ENCODE measurements at places on chromosomes 3 and 15.

GRCh38 chr3:42980209-42980608 is 1.1 kb downstream of the GASK1A start:
- DNase-seq = no peak

DNA sequence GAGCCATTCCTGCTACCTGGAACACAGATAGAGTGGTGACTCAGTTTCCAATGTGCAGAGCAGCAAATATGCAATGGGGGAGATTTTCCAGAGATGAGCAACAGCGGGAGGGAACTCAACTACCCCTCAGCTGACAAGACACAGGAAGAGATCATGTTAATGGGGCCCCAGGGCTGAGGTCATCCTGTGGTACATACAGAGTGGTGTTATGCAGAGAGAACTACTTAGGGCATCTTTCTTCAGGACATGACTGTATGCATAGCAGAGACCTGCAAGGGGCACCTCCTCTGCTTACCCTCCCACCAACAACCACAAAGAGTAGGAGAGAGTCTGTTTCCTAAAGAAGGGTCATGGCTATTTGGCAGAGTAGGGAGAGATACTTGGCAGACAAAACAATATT is 6.8 kb upstream of the TBC1D5 start:
- no peak for DNase-seq

GRCh38 chr3:168417016-168417415 is 321.3 kb upstream of the GOLIM4 start:
- no peak for DNase-seq

- DNase-seq = no peak
These were observed 93.6 kb upstream of the ATP2B2 start for GRCh38 chr3:10599017-10599416.

- DNase-seq = no peak
These were observed 9.6 kb upstream of the FLNB start for GRCh38 chr3:57998366-57999283.

DNA sequence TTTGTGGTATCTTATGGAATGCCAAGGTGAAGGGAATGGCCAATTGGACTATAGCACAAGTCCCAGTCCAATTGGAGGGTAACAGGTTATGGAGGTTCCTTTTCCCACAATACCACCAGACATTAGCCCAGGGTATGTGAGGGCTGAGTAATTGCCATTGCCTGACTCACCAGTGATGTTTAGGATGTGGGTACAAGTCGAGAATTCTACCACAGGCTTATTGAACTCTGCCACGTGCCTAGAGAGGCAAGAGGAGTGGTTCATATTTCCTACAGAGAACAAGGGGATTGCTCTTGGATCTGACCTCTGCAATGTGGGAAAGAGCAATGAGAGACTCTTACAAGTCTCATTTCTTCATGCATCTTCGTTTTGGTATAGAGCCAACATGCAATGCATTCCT is 85.0 kb upstream of the XCR1 start:
- DNase-seq = no peak

DNA sequence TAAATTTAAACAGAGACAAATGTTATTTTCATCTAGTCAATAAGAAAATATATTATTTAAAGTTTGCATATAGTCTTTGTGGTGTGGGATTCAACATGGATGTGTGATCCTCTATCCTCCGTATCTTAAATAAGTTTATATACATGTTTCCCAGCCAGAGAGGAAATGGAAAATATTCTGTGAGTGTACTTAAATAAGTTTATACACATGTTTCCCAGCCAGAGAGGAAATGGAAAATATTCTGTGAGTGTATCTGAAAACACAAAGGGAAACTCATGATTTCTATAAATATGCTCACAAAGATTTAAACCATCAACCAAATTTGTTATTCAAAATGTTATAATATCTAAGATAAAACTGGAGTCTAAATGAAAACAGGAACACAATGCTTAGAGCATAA is 110.0 kb upstream of the MELTF start:
- no peak for DNase-seq

GRCh38 chr3:141482245-141482922 is 4.4 kb upstream of the RASA2 start:
- no peak for DNase-seq

GRCh38 chr3:131699001-131699400 is 196.2 kb upstream of the MRPL3 start:
- DNase-seq = no peak

GRCh38 chr15:85564686-85565085 is 184.3 kb downstream of the AKAP13 start:
- no peak for DNase-seq

DNA sequence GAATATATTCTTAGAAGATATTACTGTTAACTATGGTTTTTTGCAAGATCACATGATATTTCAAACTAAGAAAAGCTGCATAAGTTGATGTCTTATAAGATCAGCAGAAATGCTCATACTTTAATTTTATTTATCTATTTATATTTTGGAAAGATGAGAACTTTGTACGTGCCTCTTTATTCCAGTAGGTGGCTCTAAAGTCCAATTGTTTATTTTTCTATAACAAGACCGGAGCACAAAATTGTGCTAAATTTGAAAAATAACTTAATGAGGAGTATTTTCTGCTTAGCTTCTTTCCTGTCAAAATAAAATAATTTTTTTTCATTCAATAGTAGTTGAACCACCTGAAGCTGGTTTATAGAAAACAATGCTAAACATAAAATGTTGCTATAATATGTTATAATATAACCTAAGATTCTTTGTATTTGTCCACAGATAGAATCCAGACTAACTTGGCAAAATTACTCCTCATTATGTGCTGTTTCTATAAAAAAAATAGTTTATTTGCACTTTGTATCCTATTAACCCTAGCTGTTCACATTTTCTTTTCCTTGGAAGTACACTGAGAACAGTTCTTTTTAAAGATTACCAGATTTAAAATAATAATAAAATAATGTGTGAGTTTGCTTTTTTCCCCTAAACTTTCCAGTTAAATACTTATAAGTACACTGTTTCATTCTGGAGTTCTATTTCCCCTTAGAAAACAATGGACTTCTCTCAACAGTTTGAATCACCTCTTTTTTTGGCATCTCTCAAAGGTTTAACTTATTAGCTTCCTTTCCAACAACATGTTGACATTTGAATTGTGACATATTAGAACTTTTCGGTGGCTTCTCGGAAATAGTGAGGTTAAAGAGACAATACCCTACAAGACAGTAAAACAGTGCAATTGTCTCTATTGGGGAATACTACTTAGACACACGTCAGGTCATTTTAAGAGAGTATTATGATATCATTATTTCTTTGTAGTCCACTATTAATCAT is 530.0 kb downstream of the MECOM start:
- DNase-seq = no peak

DNA sequence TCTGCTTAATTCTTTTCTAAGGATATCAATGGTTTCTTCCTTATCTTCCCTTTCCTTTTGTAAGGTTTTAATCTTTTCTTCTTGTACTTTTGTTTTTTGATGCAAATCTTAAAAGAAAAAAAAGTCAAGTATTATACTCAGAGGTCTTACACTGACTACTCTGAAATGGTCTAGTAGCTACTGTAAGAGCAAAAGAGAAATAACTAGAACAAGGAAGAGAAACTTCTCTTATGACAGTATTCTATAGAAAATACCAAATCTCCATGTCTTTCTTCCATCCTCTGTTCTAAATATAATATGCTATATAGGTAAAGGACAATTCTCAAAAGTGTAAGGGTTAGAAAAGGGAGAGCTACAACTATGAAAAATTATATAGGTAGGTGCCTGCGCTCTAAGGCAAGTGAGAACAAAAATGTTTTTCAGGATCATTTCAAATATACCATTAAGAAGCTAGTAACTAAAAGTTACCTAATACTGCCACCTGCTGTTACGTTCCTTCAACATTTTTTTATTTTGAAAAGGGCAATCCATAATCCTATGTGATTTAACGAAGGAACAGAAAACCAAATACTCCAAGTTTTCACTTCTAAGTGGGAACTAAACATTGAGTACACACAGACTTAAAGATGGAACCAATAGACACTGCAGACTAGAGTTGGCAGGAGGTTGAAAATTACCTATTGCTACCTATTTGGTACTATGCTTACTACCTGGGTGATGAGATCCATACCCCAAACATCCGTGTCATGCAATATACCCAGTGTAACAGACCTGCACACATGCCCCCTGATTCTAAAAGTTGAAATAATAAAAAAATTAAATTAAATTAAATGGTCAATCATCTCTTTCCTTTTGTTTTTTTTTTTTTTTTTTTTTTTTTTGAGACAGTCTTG is 36.7 kb downstream of the CIP2A start:
- no peak for DNase-seq

DNA sequence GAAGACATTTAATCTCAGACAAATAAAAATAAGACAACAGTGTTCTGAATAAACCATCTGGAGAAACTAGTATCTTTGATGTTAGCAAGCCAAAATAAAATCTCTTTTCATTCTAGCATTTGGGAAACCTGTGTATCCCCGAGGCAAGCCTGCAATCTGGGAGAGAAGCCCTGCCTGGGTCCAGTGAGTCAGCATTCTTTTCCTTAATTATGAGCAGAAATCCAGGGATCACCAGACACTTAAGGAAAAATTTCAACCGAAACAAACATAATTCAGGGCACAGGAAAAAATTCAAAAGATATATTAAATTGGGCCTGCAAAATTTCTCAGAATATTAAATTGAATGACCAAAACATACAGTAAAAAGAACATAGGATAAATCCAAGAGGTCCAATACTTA is 4.2 kb downstream of the NCBP2 start:
- DNase-seq = no peak

DNA sequence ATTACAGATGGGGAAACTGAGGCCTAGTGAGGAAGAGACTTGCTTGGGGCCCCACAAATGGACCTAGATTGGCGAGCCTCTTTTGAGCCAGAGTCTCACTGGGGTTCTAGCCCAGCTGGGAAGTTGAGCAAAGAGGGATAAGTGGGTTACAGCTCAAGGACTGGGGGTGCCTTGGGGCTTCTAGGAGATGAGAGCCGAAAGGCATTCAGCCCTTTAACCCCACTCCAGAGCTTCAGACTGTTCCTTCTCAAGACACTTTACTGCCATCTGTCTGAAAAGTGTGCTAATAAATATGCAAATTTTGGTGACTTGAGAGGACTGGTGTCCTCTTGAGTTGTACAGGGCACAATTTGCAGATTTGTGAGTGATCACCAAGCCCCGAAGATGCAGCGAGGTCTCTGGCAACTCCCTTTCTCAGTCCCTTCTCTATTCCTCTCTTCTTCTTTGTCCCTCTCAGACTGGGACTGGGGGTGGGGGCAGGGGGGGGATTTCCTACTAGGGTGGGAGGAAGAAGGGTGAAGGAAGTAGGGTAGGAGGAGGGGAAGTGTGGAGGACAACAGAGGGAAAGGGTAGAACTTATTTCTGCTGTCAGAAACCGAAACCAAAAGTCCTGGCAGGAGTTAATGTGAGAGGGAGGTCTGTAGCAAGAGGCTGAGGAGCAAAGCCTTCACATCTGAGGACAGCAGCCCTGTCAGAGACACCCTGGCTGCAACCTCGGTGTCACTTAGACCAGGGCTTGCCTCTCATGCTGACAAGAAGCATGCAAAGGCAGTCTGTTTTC is 16.2 kb upstream of the ANKDD1A start:
- DNase-seq = no peak

DNA sequence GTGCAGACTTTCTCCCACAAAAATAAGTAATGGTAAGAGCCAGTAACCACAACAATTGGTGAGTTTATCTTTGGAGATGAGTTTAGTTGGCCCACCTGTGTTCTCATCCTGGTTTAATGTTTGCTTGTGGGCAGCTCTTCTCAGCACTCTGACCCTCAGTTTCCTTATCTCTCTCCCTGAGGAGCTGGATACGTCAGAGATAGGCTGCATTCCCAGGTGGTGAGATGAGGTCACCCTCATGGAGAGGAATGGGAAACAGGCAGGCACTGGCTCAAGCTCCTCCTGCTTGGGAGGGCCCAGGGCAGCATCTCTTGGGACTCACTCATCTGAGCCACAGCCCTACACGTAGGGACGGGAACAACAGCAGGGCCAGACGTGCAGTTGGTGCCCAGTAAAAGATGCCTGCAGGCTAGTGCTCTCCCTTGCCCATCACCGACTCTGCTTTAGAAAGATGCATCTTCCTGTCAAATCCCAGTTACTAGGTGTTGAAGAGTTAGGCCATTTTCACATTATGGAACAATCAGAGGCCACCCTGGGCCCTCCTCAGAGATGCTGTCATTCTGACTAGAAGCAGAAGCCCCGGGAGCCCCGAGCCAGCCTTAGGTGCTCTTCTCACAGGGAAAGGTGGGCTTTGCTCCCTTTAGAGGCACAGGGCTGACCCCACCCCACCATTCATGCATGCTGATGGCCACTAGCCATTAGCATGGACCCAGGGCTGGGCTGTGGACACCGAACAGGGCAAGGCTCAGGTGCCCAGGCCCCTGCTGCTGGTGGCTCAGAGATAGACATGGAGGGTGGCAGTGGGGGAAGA is 59.7 kb downstream of the GRIP2 start:
- no peak for DNase-seq

DNA sequence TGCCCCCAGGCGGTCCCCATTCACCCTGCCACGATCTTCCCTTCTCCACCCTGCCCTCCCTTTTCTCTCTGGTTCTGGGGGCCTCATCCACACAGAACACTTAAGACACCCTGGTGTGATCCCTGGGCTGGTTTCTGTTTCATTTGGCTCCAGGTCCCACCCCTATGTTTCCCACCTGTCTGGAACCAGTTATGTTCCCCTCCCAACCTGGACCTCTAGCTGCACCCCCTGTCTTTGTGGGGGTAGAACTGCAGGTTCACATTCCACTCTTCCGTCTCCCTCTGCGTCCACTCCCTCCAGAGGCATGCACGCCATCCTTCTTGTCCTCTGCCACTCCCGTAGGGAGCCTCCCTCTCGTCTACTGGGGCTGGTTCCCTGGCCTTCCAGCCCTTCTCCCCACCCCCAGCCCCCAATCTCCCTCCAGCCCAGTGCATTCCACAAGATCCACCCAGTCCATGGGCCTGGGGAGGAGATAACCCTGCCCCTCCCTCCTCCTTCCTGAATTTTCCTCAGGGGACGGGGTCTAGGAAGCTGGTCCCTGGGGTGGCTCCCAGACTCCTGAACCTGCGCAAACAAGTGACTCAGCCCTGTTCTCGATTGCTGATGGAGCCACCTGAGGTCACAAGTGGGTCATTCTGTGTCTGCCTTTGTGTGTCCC is 73.8 kb downstream of the ABTB1 start:
- DNase-seq = no peak

DNA sequence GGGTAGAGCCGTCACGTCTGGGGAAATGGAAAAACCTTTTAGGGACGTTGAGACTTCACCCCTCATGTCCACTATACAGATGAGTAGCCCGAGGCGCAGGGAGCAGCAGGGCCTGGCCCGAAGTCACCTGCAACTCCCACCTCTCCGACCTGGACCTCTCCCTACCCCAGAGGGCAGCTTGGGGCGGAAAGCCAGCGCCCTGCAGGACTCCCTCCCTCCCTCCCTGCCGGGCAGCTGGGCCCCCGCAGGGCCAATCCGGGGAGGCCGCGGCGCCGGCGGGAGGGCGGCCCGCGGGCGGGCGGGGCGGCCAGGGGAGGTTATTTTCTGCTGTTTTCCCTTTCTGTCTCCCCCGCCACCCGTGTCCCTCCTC is 2.0 kb downstream of the WNT7A start:
- no peak for DNase-seq

DNA sequence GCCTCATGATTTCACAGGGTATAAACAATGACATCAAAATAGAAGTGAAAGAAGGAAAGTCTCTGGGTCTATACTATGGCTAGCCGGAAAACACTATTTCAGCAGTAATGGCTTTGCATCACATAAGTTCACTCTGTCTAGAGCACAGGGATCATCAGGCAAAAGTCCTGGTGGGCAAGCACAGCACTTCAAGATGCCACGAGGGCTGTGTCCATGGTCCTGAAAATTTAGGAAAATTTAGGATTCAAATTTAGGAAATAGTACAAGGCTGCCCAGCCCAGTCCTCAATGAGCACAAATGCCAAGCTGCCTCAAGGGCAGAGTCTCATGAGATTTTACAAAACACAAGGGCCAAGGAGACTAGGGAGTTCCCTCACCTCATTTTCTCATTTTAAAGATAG is 54.1 kb downstream of the RORA start:
- no peak for DNase-seq
